ENCODE measurements at places on chromosomes 3 and 15. TPM values are rescaled to one million over a fixed set of nuclear protein-coding genes. Genes with fewer than 3 reads are reported as not detected.

The GHSR gene
- total RNA-seq = not detected

The ZPLD1 gene
- total RNA-seq = not detected

The ATP13A4 gene
- 0.35 TPM for total RNA-seq

The FRMD5 gene
- 0.23 TPM for total RNA-seq

The TTLL13 gene
- total RNA-seq = 0.23 TPM

The TLR9 gene
- total RNA-seq = under 0.01 TPM

The FGD5 gene
- 1.8 TPM for total RNA-seq

Measured in pericardium fibroblast (primary cell).